ENCODE measurements at places on chromosomes 6 and 20.

GRCh38 chr6:34249469-34250261 lies 859 bp upstream of the SMIM29 start:
- no peak for DNase-seq

DNA sequence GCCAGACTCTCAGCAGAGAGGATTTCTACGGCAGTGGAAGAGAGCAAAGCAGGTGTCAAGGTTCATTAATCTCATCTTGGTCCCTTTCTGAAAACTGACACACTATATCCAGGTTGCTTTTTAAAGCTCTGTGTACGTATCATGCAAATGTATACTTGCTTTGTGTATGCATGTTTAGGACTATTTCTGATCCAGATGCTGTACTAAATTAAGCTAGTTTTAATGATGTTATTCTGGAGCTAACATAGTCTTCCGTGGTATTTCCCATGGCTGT lies 59.2 kb upstream of the SNX9 start:
- no peak for DNase-seq

DNA sequence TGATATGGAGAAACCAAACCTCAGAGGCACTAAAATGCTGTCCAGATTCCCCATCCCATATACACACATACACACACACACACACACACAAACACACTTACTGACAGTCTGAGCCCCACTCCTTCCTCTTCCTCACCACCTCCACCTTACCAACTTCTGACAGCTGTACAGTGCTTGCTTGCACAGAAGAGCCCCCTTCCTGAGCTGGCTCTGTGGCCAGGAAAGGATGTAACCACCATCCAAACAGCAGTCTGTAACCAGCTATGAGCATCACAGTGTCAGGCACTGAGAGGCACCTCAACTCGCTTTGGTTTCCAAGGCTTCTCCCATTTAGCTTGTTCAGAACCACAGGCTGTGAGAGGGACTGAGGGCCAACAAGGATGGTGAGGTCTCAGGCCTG lies 5.9 kb upstream of the C6orf136 start:
- DNase-seq = no peak

DNA sequence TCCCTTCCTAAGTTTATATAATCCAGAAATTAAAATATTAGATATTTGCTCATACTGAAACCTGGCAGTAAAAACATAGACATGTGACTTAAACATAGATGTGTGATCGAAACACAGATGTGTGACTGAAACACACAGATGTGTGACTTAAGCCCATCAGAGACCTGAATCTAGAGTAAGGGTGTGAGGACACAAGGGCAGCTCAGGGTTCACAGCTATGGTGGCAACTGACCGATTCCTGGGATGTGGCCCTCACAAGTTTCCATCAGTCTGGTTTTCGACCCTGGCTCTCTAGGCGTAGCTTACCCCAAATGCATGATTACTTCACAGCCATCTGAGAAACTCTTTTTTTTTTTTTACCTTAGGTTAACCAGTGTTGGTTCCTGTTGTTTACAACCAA lies 137.0 kb downstream of the NRN1 start:
- no peak for DNase-seq

GRCh38 chr6:24778121-24778520 lies 3.4 kb downstream of the GMNN start:
- DNase-seq = no peak

- DNase-seq = no peak
Measured at GRCh38 chr6:137490961-137491360, 3.2 kb downstream of the OLIG3 start.

- DNase-seq = no peak
Measured at GRCh38 chr6:133432021-133432989, 191.1 kb downstream of the EYA4 start.

DNA sequence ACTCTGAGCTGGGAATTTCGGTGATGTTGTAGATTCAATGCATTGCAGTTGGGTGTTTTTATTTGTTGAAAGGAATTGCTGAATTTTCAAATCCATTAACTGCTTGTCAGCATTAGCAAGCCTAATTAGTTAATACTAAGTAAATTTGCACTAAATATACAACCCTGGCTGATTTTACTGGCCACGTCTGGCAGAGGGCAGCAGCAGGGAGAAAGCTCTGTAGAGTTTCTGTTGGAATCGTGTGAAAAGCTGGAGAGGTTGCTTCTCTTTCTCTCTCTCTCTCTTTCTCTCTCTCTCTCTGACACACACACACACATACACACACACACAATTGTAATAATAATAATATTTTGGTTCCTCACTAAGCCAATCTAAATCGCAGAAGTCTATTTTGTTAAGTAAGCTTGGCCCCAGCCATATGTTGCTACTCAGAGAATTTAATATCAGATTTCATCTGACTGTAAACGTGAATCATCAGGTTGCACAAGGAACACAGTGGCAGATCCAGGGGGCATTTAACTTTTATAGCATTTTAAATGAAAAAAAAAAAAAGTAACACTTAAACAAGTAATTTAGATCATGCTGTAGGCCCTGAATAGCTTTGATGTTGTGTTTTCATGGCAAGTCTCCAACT lies 289.5 kb downstream of the ESR1 start:
- no peak for DNase-seq

DNA sequence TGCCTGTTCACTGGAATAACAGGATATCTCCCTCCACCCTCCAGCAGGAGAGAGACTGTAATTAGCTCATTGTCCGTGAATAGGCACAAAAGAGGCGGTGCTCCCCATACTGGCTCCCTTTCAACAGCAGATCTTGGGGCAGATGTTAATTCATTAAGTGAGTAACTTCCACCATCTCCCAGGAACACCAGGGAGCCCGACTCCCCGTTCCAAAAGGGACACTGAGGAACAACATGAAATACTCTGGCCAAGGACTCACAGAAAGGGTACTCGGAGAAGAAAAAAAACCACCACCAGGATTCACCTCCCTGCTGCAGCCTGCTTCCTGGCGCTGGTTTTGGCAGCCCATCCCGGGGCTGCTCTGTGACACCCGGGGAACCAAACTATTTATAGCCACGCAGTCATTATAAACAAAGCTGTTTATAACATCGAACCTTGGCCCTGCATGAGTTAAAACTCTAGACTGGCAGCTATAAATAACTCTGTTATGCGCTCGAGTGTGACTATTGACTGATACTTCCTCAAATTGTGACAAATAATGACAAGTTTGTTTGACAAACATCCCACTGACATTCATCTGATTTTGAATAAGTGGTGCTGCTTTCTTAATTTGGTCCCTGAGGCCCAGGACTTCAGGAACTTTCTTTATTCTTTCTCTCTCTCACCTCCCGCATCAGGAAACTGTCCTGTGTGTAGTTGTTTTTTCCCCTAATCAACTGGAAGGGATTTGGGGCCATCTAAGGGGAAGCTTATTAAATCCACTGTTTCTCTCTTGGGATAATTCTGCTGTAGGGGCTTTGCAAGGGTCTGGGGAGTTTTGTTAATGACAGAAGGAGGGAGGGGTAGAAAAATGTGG lies 521.6 kb downstream of the CD83 start:
- DNase-seq = no peak

DNA sequence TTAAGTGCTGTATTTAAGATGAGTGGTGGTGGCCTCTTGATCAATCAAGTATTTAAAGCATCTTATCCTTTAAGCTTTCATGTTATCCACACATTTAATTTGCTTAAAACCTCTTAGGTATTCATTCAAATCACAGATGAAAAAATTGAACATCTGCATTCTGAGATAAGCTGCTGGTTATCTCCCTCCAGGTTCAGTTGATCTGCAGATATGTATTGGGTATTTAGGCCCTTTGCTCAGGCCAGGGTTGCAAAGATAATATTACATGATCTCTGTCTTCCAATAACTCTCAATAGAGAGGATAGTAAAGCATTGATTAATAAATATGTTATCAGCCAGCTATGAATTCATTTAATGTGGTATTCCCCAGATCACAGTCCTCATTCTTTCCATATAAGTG lies 45.9 kb downstream of the RPS12 start:
- DNase-seq = no peak

- DNase-seq = no peak
Measured at GRCh38 chr6:6926856-6927255, 180.9 kb upstream of the RREB1 start.

DNA sequence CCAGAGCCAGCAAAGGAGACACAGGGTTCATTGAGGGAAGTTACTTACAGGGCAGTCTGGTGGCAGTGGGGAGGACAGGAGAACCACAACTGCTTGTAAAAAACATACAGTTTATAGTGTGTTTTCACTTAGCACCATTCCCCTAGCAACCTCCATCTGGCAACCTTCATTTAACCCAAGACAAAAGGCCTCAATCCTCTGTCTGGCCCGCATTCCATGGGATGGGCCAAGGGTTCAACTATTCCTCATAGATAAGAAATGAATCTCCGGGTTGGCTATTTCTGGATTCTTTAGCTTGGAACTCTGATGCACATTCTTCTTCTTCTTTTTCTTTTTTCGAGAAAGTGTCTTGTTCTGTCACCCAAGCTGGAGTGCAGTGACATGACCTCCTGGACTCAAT lies 26.3 kb upstream of the FYN start:
- no peak for DNase-seq

DNA sequence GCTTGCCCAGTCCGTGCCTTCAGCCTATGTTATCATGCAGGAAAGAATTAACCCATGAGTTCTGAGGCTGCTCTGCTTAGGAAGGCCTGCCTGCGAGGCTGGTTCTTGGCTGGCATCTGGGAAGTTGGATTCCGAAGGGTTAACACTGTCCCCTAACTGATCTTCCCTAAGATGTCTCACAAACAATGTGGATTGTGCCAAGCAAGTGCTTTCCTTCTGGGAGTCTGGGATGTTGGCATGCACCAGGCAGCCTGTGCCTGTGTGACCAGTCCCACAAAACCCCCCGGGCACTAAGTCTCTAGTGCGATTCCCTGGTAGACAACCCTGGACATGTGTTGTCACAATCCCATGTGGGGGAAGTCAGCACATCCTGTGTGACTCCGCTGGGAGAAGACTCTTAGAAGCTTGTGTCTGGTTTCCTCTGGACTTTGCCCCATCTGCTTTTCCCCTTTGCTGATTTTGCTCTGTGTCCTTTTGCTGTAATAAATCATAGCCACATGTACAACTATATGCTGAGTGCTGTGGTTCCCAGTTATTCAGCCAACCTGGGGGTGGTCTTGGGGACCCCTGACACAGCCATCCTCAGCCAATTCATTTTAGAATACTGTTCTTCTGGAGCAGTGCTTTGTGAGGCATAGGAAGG lies 83.8 kb downstream of the SLC22A23 start:
- no peak for DNase-seq

- no peak for DNase-seq
Measured at GRCh38 chr6:50112981-50113857, 63.5 kb upstream of the DEFB112 start.

DNA sequence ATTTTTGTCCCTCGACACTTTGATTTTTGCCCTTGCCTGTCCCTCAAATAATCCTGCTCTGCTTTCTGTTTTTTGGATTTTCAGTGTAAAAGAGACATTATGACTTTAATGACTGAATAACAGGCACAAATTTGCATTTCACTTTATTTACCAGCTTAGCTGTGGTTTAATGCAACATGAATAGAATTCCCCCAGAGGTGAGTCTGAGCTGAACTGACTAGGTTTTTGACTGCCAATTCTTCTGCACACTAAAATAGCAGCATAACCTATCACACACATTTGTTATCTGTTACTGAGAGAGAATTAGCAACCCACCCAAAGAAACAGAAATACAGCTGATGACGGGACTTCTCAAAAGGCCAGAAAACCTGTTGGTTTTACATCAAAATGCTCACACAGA lies 3.9 kb upstream of the RBM24 start:
- no peak for DNase-seq

GRCh38 chr6:25278914-25279747 lies at the start of gene CARMIL1:
CARMIL1 (plus strand) TSS chr6:25279374; CDS start chr6:25279796, 422 bp downstream.
- DNase-seq = peak; percentile 57

GRCh38 chr6:136644597-136644952 lies 94.4 kb upstream of the MAP7 start:
- no peak for DNase-seq

DNA sequence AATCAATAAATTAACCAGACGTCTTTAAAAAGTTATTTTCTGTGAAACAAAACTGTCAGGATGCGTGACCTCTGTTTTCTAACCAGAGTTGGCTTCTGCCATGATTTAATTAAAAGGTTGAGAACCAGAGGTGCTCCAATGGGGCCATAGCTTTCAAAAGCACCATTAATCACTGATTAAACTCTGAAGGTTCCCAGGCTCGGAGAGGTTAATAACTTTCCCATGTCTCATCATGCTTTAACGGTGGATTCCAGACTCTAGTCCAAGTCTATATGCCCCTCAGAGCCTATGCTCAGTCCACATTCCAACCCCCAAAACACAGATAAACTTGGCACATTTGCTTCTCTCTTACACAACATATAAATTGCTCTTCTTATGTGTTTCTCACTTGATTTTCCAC lies 95.5 kb downstream of the SNAP91 start:
- DNase-seq = no peak

DNA sequence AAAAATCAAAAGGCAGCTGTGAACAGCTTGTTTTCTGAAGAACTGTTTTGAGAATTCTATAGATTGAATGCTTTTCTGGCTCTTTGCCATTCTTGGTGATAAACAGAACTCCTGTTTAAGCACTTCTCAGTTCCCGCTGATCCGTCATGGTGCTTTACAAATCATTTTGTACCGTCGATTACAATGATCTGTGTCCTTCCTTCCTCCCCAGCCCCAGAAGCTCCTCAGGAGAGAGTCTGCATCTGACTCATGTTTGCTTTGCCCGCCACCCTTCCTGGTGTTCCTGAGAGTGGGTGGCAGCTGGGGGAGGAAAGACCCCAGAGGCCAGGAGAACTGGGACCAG lies 538.6 kb upstream of the MARCKS start:
- no peak for DNase-seq

DNA sequence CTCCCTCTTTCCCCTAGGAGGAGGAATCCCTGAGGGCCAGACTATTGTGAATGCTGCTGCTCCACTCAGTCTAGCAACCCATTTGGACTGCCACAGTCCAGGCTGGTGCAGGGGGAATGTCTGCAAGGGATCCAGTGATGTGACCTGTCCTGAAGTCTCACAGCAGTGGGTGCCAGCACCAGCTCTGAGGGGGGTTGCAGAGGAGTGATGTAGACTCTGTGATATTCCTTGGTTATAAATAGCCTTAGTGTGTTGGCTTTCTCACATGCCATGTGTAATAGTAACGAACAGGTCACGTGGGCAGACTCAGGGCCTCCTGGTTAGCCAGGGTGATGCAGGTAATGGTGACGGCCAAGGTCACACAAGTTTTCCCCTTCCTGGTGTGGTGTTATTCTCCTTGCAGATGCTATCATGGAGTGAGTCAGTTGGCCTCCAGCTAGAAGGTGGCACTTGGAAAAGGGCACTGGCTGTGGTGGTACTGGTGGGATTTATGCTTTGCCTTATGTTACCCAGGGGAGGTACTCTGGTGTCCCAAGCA lies 404.4 kb downstream of the UTRN start:
- DNase-seq = no peak

DNA sequence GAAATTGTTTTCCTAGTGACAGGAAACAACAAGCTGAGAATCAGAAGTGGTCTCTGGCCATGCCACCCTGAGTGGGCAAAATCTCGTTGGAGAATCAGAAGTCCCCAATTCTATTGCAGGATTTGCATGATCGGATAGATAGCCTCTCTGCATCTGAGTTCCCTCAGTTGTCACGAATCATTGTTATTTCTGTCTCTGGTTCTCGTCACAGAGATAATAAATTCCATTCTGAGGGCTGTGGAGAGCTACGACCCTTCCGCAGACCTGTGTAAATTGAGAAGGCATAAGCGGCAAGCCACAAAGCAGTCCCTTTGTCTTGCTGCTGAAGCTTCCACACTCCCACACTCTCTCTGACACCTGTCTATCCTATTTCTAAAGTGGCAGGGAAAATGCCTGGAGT lies 102.4 kb upstream of the CNR1 start:
- DNase-seq = no peak

Data from hippocampal formation (tissue), 2 donors.